Left kidney (tissue), 8 donors: ENCODE measurements at places on chromosomes 3 and 15. TPM values are rescaled to one million over a fixed set of nuclear protein-coding genes. Genes with fewer than 3 reads are reported as not detected.

GRCh38 chr15:51170882-51171633 is 76.4 kb upstream of the TNFAIP8L3 start:
- DNase-seq = no peak

- DNase-seq = no peak
These were observed 84.3 kb upstream of the TNFSF10 start for GRCh38 chr3:172607305-172608121.

The FSTL1 gene
- 519 TPM for polyA plus RNA-seq

DNA sequence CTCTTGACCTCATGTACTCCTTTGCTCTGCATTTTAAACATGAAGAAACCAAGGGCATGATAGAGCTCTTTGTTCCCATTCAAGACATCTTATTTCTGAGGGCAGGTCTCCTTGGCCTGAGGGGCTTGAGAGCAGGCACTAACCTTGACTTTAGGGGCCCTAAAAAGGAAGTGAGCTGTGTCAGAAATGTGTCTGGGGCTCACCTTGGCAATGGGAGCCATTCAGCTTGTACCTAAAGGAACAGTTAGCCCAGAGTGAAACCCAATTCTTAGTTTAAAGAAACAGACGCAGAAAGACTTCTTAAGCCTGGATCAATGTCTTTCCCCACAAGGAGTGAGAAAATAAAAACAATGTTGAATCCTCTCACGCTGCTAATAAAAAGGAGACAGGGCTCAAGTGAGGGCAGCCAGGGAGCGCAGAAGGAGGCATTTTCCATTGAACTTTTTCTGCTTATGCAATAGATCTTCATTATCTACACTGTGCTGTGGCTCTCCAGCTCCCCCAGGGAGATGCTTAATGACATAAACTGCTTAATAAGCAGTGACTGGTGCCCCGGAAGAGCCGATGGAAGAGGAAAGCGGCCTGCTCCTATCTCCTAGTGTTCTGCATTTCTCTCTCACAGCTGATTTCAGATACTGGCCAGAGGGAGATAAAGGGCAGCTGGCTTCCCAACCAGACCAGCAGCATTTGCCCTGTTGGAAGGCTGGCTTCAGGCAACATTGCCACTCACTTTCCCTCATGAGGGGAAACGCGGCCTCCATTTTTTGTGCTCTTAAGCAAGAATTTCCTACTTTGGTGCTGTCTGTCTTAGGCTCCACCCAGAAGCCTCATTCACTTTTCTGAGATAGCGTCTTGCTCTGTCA is 152.0 kb downstream of the OPA1 start:
- peak; percentile 21 for DNase-seq

DNA sequence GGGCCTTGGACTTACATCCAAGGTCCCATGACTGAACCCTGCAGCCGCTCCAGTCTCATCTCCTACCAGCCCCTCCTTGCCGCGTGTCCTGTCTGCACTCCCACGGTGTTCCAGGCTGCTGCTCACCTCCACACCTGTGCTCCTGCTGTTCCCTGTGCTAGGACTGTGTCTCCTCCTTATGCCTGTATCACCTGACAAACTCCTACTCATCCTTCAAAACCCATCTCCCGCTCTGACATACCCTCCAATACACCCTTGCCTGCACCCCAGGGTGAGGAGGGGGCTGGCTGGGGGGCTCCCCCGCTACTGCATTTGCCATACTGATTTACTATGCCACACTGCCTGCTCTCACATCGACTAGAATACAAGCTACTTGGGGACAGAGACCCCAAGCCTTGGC is 53.6 kb downstream of the CYP11A1 start:
- DNase-seq = no peak

DNA sequence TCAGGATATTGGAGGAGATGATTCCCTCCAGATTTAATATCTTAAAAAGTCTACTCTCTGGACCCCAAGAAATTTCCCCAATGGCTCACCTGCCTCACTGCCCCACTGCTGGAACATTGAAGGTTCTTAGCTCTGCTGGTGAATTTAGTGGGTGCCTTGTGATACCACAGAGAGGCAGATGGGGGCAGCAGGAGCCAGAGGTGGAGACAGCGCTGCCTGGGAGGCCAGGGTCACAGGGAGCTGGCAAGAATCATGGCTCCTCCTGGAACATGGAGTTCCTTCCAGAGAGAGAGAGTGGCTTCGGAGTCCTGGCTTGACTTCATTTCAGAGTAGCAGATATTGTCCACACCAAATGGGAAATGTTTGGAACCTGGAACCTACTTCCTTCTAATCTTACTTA is 263.5 kb upstream of the CFAP20DC start:
- no peak for DNase-seq

DNA sequence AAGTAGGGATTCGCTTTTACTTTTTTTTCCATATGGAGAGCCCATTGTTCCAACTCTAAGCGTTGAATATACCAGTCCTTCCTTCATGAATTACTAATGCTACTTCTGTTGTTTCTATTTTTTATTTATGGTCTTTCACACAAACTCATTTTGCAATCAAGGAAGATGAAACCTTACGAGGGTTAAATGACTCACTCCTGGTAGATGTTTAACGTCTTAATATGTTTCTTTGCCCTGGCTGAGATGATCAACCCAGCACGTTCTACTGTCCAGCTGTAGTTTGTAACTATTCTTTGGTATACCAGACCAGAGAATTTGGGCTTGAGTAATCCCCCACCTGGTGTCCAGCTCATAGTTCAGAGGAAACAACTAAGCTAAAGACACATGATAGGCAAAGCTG is 23.1 kb downstream of the CDCP1 start:
- DNase-seq = no peak

DNA sequence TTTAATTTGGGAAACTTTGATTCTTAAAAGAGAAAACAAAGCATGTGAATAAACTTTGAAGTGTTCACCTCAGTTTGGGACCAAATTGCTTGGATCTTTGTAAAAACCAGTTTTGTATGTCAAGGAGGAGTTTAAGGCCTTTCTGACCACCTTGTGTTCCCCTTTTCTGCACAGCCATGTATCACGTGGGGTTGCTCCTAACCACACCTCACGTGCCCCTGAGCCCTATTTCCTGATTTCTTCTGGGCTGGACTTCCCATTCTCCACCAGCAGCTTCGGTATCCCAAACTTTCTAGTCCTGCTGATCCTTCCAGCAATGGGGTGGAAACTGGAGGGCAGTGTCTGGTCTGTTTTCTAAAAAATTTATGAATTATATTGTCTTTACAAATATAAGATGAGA is 76.4 kb upstream of the STT3B start:
- no peak for DNase-seq

The ITIH3 gene
- 5.7 TPM for polyA plus RNA-seq

DNA sequence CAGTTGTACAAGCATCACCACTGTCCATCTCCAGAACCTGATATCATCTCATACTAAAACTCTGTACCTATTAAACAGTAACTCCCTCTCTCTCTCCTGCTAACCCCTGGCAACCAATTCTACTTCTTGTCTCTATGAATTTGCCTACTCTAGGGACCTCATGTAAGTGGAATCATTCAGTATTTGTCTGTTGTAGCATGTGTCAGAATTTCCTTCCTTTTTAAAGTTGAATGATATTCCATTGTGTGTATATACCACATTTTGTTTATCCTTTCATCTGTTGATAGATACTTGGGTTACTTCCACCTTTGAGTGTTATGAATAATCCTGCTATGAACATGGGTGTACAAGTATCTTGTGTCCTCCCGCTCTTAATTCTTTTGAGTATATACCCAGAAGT is 16.6 kb downstream of the ZNF592 start:
- no peak for DNase-seq

DNA sequence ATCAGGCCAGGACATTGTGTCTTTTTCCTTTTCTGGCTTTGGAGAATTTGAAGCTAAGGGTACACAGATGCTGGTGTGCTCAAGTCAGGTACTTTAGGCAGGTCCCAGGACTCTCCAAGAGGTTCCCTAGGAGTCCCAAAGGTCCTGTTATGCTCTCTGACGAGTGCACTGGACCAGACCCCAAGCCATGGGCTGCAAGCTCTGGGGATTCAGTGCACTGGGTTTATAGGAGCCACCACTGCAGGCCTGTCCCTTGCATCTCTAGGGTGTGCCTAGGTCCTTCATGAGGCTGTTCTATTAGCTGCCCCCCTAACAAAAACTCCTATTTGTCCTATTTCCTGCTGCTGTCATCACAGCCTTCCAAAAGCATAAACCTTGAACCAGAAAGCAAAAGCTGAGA is 31.9 kb upstream of the BFSP2 start:
- DNase-seq = no peak

The SLC12A8 gene
- 7.7 TPM for polyA plus RNA-seq

The DAZL gene
- not detected for polyA plus RNA-seq

DNA sequence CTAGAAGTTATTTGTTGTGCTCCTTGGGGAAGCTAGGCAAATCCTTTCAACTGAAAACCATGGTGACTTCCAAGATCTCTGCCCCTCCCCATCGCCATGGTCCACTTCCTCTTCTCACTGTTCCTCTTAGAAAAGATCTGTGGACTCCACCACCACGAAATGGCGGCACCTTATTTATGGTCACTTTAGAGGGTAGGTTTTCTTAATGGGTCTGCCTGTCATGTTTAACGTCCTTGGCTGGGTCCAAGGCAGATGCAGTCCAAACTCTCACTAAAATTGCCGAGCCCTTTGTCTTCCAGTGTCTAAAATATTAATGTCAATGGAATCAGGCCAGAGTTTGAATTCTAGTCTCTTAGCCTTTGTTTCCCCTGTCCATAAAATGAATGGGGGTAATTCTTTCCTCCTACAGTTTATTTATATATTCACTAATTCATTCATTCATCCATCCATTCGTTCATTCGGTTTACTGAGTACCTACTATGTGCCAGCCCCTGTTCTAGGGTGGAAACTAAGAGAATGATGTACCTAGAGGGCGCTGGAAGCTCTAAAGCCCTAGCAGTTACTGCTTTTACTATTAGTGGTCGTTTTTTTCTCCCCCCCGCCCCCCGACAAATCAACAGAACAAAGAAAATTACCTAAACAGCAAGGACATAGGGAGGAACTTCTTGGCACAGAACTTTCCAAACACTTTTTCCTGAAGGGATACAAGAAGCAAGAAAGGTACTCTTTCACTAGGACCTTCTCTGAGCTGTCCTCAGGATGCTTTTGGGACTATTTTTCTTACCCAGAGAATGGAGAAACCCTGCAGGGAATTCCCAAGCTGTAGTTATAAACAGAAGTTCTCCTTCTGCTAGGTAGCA is 657 bp downstream of the PATL2 start:
- DNase-seq = no peak

The ST8SIA2 gene
- 5.3 TPM for polyA plus RNA-seq

- no peak for DNase-seq
These were observed 61.3 kb upstream of the CMTM8 start for GRCh38 chr3:32176989-32177701.

- DNase-seq = peak; percentile 41
These were observed 12.7 kb downstream of the ATP10A start for GRCh38 chr15:25850154-25851111.

DNA sequence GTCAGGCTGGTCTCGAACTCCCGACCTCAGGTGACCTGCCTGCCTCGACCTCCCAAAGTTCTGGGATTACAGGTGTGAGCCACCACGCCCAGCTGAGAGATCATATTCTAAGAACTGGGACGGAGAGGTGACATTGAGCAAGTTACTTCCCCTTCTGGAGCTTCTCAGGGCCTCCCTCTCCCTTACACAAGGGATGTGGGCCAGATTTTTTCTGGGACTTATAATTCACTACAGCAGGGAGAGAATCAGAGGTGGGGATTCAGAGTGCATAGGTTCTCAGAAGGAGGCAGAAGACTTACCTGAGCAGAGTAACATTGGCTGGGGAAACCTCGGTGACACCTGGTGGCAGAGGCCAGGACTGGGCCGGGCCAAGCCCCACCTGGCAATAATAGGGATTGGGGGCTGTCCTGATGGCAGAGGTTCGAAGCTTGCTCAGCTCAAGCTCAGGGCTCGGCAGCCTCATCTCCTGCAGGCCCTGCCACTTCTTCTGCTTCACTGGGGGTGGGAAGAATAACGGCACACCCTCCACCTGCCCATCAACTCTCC is 6.8 kb downstream of the LTK start:
- no peak for DNase-seq
